ENCODE measurements at places on chromosomes 4 and X.

GRCh38 chrX:96379951-96380350 is 304.7 kb upstream of the DIAPH2 start:
- DNase-seq = no peak

DNA sequence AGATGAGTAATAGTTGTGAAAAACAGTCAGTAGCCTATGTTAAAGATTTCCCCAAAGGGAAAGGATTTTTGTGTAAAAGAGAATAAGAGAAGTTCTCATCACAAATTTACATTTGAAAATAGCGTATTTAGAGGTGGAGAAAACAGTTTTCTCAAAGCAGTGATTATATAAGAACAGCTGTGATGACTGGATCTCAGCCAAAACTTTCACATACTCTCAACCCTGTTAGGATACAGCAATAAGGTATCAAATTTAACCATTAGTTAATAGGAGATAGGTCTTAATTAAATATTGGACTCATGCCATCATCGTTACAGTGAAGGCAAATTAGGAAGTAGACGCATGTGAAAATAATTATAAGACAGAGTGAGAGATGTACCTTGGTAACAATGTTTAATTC is 622.7 kb downstream of the PCDH18 start:
- no peak for DNase-seq

- no peak for DNase-seq
These were observed 70.3 kb downstream of the PPEF2 start for GRCh38 chr4:75831856-75832405.

DNA sequence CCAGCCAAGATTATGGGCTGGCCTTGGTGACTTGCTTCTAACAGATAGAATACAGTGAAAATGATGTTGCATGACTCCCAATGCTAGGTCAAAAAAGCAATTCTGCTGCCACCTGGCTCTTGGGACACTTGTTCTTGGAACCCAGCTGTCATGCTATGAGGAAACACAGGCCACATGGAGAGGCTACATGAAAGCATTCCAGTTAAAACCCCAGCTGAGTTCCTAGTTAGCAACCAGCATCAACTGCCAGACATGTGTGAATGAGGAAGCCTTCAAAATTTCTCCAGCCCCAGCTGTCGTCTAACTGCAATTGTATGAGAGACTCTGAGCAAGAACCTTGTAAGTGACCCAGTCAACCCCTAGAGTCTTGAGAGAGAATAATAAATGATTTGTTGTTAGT is 105.2 kb upstream of the FGF16 start:
- no peak for DNase-seq

DNA sequence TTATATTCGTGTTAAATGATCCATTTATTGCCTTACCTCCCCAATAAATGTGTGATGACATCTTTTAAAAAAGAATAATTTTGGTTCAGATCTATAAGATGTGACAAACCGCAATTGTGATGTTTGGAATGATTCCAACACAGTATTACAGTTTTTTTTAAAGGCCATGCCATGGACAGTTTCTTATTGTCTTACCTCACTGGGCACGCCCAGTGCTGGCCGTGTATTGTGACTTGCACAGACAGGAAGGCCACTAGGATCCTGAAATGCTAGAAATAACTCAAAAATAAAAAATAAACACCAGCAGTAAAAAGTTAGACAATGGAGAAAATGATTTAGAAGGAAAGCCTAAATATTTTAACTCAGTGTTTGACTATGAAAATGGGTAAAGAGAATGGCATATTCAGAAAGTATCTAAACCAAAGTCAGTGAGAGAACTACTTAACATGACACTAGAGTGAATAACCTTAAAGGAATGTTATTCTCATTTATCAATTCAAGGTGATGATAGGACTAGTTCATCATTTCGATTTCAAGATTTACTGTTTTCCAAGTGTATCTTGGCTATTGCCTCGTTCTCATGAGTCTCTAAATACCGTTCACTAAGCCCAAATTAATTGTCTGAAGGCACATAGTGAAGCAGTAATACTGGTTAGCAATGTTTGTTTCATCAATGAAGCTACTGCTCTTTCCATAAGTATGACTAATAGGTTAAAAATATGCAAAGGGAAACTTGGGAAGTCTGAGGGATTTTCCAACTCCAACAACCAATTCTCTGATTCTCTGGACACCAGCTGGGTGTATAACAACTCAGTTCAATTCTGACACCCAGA is 46.1 kb upstream of the VEGFC start:
- no peak for DNase-seq

DNA sequence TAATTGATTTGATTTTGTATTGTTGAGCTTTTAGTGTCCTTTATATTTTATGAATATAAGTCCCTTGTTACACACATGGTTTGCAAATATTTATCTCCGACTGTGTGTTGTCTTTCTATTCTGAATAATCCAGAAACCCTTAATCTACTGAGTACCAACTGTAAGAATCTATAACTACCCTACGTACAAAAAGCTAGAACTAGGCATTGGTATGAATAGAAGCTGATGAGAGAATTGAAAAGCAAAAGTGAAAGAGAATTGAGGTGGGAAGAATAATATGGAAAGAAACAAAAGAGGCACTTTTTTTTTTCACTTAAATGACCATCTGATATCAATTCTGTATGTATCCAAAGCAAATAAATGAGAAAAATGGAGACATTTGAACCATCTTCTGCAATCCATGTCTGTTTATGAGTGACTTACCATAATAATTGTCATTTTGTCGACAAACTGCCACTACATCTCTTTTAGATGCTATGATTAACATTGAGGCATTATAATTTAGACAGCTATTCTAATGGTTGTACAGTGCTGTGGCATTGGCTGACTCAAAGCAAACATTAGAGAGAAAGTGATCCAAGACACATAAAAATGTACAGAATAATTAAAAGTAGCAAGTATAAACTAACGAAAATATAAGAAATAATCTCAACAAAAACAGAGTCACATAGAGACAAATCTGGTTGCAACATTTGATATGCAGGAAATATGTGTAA is 1516.6 kb upstream of the AGA start:
- no peak for DNase-seq

GRCh38 chr4:108754327-108754726 is 8.5 kb downstream of the ETNPPL start:
- no peak for DNase-seq

- no peak for DNase-seq
These were observed 43.2 kb downstream of the ANOS1 start for GRCh38 chrX:8688776-8689175.

All from stimulated activated CD4-positive, alpha-beta T cell treated with anti-CD3 and anti-CD28 coated beads, Interleukin-15, amount 100 ng/mL, for 48 hours (primary cell).